ENCODE measurements at places on chromosomes 6 and 20.

GRCh38 chr6:9103876-9104521 lies 668.7 kb upstream of the SLC35B3 start:
- no peak for DNase-seq

GRCh38 chr20:19077370-19078220 lies 134.8 kb upstream of the SLC24A3 start:
- no peak for DNase-seq

DNA sequence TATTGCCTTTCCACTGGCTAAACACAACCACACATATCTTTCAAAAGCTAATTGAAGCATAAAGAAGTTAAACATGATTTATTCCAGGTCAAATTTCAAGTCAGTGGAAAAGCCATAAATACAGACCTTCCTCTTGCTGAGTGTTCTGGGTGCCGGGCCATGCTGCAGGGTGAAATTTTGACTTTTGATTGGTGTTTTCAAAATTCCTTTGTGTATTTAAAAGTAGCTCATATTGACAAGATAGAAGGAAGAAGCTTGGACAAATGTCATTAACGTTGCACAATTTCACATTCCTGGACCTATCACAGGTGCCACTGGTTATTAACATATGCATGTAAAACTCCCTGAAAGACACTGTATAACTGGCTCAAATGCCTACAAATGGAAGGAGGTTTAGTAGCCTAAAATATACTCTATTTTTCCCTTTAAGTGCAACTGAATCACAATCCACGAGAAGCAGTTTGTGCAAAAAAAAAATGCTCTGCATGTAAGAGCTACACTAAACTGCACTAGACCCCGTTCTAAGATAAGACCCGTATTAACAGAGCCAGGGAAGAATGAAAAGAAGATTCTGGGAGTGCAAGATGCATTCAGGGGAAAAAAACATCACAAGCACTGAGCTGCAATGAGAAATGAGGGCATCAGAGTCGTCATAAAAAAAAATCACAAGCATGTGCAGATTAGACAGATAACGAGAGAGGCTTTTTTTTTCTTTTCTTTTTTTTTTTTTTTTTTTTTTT lies 30.4 kb downstream of the ATXN1 start:
- DNase-seq, result no peak

GRCh38 chr6:168783720-168784119 lies 342.7 kb downstream of the SMOC2 start:
- DNase-seq, result no peak

- DNase-seq, result no peak
Measured at GRCh38 chr6:53119349-53119748, 29.3 kb downstream of the GCM1 start.

GRCh38 chr6:1678201-1678600 lies 68.5 kb downstream of the FOXC1 start:
- no peak for DNase-seq

DNA sequence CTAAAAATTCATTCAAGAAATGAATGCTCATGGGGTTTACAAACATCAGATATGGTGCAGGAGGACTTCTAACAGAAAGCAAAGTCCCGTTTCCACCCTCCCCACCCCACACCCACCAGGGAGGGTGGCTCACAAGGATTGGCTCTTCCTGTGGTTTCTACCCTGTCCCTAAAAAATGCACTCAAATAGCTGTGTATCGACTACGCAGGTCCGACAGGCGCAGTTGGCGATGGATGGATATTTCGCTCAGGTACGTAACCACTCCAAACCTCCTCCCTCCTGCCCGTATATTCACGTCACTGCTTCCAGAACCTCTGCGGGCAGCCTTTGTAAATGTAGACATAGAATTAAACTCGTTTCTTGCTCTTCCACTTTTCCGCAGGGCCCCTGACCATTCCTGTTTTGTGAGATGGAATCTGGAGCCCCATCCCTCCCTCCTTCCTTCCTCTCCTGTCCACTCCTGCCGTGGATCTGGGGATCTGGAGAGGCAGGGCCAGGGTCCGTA lies 264.3 kb downstream of the BMP7 start:
- no peak for DNase-seq

- no peak for DNase-seq
Measured at GRCh38 chr6:162301128-162301527, 426.4 kb downstream of the PRKN start.

GRCh38 chr6:113995634-113996033 lies 24.7 kb upstream of the HDAC2 start:
- DNase-seq, result no peak

GRCh38 chr6:30357678-30358540 lies 13.0 kb downstream of the RPP21 start:
- DNase-seq, result no peak

DNA sequence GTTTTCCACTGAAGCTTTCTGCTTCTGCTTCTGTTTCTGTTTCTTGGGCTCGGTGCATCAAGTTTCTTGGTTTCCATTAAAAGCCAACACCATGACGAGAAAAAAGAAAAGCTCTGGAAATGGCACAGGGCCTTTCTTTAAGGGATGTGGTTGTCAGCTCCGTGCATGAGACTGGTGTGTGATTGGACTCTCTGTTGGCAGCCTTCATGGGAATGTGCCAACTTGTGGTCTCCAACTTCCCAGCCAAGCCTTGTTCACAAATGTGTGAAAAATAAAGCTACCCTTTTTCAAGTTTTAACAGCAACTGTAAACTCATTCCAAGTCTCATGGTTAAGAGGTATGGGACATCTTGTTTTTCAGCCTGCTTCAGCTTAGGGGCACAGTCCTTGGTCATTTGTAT lies 68.7 kb upstream of the CST7 start:
- no peak for DNase-seq

DNA sequence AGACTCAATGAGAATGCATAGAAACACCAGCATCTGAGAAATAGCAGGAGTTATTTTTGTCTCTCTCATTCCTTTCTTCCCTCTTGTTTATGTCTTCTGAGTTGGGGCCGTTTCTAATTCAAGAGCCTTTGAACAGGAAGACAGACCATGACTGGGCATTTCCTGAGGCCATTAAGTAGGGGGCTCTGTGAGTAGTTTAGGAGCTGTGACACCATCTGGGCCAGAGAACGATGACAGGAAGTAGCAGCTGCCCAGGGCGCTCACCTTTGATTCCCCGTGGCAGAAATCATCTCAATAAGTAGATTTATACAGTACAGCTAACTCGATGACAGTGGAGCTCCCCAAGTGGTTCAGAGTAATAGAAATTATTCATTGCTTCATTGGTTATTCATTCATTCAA lies 298.4 kb upstream of the PLN start:
- no peak for DNase-seq

DNA sequence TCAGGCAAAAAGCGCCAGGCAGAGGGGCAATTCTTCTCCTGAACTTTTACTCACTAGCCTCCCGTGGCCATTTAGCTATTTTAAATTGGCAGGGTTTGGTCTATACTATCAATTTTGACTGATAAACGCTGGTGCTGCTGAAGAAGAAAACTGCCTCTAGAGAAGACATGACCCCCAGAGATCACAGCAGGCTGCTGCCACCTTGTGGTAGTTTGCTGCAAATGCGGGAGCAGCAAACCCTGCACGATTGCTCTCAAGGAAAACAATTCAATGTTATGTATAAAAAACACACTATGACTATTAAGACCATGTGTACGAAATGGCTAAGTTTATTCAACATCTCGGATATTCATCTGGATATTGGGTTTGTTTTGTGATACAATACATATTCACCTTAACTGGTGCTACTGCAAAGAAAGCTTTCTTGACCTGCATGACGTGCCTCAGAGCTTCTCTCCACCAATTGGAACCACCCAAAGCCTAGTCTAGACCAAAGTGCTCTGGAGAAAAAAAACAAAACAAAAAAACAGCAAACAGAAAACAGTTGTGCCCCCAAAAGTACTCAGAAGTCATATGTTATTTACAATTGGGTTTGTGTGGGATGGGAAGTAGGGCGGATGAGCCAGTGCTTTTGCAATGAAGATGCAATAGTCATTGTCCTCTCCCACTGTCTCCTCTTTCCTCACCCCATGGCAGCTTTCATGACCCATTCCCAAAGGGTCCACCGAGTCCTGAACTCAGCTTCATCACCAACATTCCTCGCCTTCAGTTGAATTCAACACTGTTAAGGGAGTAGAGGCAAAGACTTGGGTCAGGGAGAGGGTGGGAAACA lies 19.6 kb upstream of the IL17F start:
- peak; percentile 12 for DNase-seq

- no peak for DNase-seq
Measured at GRCh38 chr20:34948030-34948429, 7.6 kb downstream of the GSS start.

GRCh38 chr6:53103993-53104675 lies 38.9 kb downstream of the FBXO9 start:
- DNase-seq, result no peak

- no peak for DNase-seq
Measured at GRCh38 chr6:301929-302705, 9.8 kb downstream of the DUSP22 start.

DNA sequence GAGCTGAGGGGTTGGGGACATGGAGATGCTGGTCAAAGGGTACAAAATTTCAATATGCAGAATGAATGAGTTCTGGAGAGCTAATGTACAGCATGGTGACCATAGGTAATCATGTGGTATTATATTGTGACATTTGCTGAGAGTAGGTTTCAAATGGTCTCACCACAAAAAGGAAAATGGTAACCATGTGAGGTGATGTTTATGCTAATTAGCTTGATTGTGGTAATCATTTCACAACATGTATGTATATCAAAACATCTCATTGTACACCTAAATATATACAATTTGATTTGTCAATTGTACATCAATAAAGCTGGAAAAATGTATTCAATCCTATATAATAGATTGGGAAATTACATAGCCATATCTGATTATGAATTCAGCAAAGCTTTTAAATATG lies 29.5 kb upstream of the TMEM14A start:
- DNase-seq, result no peak

GRCh38 chr6:168599118-168599494 lies 158.1 kb downstream of the SMOC2 start:
- DNase-seq, result no peak

DNA sequence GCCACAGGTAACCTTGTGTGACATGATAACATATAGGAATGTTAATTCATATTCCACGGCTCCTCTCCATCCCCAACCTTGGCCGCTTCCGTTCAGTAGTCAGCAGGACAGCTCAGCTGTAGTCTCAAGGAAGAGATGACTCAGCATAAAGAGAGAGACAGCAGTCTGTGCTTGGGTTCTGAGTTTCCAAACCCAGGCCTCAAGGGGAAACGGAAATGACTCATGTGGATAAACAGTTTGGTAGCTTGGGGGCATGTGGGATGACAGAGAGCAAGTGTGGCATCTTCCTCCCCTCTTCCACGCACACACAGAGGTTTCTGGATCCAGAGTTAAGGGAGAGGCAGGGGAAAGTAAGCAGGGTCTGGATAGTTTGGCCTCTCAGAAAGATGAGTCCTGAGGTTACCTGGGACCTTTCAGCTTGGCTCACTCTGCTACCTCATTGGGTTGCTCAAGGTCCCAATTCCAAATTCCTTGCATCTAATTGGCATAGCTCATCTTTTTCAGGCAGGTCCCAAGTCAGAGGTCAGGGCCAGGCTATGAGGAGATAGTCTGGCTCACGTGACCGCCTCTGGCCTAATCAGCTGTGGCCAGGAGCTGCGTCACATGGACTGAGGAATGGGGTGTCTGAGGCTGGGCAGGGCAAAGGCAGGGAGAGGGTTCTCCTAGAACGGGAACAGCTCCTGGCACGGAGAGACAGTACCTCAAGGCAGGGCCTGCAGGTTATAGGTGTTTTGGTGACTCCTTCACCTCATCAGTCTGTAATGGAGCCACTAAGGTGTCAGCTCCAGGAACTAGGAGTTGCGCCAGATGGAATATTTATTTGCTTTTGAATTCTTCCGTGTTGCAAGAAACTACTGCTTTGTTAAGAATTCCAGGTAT lies 36.5 kb upstream of the MLN start:
- no peak for DNase-seq

GRCh38 chr6:10223841-10224240 lies 191.0 kb downstream of the TFAP2A start:
- no peak for DNase-seq

GRCh38 chr6:161772176-161772575 lies 498.3 kb upstream of the AGPAT4 start:
- no peak for DNase-seq

DNA sequence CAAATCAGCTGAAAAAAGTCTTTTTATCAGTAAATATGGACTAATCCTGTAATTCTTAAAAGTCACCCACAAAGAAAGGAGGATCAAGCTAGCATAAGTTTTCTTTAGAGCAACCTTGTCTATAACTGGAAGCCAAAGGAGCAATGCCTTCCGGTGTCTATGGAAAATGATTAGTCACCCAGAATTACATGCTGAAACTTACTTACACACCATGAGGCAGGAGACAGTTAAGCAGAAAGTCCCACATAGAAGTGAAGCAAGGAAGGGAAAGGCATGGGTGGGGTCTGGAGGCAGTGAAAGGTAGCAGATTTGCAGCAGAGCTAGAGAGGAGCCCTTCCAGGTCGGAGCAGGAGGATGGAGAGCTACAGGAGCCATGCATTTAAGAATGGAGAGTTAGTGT lies 153.7 kb upstream of the RIPOR2 start:
- no peak for DNase-seq

GRCh38 chr20:47875297-47876025 lies 90.2 kb upstream of the SULF2 start:
- no peak for DNase-seq

DNA sequence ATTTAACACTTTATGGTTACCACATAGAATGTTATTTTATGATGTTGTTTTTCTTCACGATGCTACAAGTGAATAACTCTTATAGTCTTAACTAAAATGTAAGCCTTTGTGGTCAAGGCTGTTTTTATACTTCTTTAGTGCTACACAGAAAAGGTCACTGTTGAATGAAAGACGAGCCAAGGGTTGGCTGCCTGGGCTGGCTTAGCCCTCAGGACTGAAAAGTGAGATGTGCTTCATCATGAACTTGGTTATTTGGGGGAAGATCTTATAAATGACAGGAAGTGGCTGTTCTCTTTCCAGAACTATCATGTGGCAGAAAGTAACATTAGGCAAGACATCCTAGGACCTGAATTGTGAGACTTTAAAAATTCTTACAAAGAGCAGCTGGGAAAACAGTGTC lies 404.0 kb downstream of the BTBD3 start:
- no peak for DNase-seq

- DNase-seq, result no peak
Measured at GRCh38 chr6:161644521-161644920, 370.7 kb upstream of the AGPAT4 start.

DNA sequence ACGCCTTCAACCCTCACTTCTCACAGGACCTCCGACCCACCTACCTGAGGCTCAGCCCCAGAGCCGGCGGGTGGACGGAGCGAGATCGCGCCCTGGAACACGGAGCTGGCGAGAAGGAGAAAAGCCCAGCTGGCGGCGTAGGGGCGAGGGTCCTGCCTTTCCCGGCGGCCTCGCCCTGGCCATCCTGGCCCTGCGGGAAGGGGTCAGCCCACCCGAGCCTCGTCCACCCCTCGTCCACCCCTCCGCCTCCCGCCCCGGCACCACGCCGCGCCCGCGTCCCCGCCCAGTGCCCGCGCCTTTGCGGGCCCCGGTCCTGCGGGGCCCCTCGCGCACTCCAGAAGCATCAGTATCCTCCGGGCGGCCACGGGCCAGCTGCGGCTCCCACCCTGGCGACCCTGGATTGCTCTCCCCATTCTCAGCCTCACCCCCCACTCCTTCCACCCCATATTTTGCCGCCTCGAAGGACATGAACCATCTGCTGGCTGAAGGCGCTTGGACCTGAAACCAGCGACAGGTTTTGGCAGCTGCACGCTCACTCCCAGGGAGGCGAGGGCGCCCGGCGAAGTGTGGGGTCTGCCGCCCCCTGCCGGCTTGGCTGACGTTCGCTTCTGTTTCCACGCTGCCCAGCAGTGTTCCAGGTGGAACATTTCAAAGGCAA lies 65.1 kb downstream of the PLG start:
- DNase-seq, result peak; percentile 12

Data from activated naive CD4-positive, alpha-beta T cell (primary cell).